ENCODE measurements at places on chromosomes 6 and 20.

GRCh38 chr6:129500958-129501739, 208.8 kb downstream of the ARHGAP18 start:
- no peak for DNase-seq

- DNase-seq = no peak
These were observed 104.0 kb upstream of the FRMD1 start for GRCh38 chr6:168182908-168183612.

GRCh38 chr6:165486183-165487137, 176.6 kb downstream of the PDE10A start:
- DNase-seq = no peak

GRCh38 chr6:145801021-145801420, 13.6 kb downstream of the FBXO30 start:
- no peak for DNase-seq

DNA sequence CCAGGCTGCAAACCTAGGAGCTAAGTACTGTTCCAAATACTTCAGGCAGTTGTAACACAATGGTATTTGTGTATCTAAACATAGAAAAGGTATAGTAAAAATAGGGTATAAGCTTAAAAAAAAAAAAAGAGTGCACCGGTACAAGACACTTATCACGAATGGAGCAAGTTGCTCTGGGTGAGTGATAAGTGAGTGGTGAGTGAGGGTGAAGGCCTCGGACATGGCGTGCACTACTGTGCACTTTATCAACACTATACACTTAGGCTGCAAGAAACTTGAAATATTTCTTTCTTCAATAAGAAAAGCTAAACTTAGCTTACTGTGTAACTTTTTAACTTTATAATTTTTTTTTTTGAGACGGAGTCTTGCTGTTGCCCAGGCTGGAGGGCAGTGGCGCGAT, 159.5 kb upstream of the PDE10A start:
- DNase-seq = no peak

DNA sequence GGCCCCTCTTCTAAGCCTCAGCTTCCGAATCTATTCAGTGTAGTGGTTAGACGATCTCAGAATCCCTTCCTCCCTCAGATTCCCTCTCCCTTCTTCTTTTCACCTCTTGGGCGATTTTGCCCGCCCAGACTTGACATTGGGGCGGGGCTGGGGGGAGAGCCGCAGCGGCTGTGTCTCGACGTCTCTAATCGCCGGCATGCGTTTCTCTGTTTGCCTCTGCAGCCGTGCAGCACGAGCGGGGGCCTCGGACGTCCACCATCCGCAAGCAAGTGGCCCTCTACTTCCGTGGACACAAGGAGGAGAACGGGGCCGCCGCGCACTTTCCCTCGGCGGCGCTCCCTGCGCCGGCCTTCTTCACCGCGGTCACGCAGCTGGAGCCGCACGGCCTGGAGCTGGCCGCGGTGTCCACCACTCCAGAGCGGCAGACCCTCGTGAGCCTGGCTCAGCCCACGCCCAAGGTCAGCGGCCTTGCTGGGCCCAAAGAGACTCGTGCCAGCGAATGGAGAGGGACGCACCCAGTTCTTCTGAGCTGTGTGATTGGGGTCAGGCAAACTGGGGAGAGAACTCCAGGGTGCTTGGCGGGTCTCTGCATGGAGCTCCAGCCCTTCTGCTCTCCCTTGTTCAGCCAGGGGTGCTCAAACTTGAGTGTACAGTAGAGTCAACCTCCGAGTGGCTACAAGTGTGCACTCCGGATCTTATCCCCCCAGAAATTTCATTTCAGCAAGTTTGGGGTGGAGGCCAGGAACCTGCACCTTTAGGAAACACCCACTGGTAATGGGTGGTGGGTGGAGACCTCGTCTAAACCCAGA, 10.7 kb downstream of the NR2E1 start:
- DNase-seq = no peak

DNA sequence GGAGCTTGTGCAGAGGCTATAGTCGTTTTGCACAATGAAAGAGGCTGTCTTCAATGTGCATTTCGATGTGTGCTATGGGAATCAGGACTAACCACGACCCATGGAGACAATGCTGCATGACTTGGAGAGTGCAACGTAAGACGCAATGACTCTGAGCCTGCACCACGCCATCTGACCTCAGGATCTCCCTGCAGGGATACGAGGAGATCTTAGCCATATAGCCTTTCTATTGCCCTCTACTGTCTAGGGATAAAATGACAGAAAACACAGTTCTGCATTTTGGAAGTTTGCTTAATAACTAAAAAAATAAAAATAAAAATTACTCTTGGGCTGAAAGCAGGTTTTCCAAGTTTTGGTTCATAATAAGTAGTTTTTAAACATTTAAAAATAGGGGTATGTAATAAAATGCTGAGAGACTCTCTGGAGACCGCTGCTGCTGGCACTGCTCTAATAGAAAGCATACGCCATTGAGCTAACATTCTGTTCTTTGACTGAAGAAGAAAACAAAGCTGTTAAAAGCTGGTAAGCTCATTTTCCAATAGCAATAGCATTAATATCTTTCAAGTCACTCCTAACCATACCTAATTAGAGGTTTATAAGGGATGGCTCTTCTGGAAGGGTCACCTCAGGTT, 87.2 kb downstream of the PDE7B start:
- DNase-seq = no peak

GRCh38 chr20:63570281-63571086, 3.6 kb downstream of the HELZ2 start:
- no peak for DNase-seq

DNA sequence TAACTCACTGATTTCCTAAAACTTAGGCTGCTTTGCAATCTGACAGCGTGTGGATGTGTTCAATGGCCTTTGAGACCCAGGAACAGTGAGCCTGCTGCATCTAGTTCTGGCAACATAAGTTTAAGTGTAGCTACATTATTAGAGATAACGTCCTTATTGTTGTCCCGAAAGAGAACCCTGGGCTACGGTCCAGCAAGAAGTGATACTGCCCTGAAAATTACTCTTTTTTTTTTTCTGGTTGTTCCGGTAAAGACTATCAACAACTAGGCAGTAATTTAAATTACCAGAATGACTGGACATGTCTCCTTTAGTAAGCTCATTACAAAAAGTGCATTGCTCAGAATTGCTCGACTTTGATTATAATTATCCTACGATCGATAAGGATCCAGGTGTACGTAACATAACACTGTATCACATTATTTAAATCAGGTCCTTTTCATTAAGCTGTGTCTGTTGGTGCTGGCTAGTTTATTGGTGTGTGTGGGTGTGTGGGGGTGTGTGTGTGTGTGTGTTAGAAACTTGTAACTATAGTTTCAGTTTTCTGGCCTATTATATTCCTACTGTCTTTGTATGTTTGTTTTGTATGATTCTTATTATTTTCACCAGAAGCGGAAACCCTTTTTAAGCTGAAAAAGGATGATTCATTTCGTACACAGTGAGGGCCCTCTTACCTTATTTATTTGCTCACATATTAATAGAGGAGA, 3.0 kb downstream of the TSHZ2 start:
- no peak for DNase-seq

GRCh38 chr20:10893321-10893720, 219.5 kb upstream of the JAG1 start:
- no peak for DNase-seq

- no peak for DNase-seq
These were observed 32.5 kb upstream of the MAS1L start for GRCh38 chr6:29520232-29520631.

GRCh38 chr6:143098054-143098671, 37.5 kb downstream of the AIG1 start:
- DNase-seq = no peak

DNA sequence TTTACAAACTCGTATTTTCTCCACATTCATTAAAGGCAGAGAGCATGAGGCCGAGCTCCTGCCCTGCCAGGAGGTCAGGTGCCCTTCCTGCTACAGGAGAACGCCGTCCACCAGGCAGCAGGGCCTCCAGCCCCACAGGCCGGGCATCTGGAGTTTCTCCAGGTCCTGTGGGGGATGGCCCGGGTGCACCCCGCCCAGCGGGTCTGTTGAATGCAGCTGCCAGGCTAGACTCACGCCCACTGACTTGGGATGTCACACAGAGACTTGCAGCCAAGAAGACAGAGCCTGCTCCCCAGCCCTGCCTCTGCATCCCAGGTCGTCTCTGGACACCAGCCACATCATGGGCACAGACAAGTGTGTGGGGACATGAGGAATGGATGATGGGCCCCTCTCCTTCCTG, 376.4 kb downstream of the CDH4 start:
- DNase-seq = no peak

DNA sequence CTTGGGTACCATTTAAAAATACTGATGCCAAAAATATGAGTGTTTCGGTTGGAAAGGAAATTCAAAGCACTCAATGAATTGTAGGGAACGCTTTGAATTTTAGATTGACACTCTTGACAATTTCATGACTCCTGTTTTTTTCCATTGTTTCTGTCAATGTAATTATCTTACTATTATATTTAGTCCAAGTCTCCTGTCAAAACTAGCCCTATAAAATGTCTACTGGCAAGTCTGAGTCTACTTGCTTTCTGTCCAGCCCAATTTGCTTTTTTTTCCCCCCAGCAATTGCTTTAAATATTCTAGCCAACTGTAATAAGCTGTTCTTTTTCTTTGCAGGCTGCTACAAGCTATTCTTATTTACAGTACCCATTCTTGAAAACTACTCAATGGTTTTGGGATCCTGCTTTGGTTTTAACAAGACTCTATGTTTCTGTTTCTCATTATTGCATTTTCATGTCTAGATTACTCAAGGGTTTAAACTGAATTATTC, 1103.9 kb upstream of the GJE1 start:
- no peak for DNase-seq

- DNase-seq = no peak
These were observed 36.3 kb upstream of the SLC4A11 start for GRCh38 chr20:3275064-3275935.

GRCh38 chr20:62721511-62722370, 13.1 kb downstream of the NTSR1 start:
- DNase-seq = no peak

DNA sequence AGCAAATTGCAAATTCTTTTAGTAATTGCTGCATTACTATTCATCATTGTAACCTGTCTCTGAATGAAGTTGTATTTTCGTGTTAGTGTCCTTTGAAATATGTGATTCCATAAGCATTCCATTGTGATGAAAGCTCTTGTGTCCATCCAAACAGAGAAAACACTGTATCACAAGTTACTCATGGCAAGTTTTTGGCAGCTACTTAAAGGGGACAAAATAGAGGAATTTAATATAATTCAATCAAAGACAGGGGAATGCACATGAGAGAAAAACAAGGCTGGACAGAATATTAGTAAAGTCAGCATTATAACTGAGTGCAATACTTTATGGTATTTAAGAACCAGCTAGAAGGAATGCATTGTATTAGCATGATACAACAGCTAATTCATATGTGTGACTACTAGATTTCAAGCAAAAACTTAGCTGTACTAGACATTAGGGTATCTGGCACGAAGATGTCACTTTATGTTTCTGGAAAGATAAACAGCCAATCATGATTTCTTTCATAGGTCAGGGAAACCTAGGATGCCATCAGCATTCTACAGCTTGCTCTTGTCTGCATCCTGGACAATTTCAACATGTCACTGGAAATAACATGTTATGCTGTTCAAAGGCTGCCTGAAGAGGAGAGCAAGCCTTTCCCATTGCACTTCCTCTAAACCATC, 270.6 kb upstream of the MARCKS start:
- DNase-seq = no peak

DNA sequence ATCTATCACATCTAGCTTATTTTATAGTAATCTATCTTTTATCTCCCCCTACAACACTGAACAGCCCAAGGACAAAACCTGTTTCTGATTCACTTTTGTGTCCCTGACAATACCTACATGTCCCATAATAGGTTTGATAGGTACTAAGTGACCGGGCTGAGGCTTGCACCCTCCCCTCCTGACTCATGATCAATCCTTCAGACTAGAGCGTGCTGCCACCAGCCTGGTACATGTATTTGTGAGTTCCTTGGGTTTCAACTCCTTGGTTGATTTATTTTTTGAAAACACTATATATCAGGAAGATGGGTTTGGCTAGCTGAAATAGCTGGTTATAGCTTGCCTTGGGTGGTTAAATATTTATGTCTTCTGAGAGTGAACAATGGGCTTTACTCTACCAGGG, 41.6 kb upstream of the RAB23 start:
- no peak for DNase-seq

GRCh38 chr6:18561037-18561750, 174.0 kb downstream of the RNF144B start:
- DNase-seq = no peak

DNA sequence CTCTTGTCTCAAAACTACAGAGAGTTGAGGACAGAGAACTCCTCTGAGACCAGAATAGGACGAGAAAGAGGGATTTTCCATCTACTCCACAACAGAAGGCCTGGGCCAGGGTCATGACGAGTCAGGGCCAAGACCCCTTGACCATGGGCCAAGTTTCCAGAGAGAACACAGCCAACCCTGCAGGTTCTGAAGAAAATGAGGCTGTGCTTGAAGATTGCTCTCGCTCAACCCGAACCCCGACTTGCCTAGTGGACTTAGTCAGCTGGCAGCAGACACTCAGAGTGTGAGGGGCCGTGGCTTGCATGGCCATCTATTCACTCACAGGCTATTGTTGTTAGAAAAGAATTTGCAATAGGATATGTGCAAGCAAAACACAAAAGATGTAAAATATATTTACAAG, 54.5 kb downstream of the TMEM242 start:
- no peak for DNase-seq

DNA sequence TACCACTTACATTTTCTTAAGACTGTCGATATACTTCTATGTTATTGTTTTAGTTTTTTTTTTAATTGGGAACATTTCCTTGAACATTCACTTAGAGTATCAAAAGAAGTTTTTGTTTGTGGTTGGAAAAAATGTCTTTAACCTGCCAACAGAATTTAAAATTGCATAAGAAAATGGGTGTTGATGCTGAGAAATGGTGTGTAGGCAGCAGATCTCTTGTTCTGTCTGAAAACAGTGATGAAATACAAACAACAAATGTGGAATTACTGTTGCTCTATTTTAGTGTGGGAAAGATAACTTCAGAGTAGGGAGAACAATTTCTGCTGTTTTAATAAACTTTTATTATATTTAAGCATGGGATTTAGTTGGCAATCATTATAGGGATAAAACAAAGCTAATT, 293.5 kb downstream of the CDKAL1 start:
- no peak for DNase-seq

DNA sequence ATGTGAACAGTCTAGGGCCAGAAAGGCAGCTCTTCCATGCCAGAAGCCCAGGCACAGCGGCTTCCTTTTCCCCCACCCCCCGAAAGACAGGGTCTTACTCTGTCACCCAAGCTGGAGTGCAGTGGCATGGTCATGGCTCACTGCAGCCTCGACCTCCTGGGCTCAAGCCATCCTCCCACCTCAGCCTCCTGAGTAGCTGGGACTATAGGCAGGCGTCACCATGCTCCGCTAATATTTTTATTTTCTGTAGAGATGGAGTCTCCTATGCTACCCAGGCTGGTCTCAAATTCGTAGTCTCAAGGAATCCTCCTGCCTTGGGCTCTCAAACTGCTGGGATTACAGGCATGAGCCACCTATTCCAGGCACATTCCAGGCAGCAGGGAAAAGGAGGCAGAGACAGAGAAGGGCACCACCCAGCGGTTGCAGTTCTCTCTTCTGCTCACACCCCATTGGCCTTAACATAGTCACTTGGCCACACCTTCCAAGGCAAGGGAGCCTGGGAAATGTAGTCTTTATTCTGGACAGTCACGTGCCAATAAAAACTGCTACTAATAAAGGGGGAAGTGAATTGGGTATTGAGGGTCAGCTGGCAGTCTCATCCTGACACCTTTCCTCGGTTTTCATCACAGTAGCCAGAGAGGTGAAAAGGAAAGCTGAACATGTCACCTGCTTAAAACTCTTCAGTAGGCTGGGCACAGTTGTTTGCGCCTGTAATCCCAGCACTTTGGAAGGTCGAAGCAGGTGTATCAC, 205.9 kb downstream of the ZMYND8 start:
- no peak for DNase-seq

Data from cortex of kidney (tissue), 1 donor.